ENCODE measurements at places on chromosomes 7 and 10.

- DNase-seq: no peak
Observed at GRCh38 chr7:41832941-41833340, 130.1 kb upstream of the INHBA start.

DNA sequence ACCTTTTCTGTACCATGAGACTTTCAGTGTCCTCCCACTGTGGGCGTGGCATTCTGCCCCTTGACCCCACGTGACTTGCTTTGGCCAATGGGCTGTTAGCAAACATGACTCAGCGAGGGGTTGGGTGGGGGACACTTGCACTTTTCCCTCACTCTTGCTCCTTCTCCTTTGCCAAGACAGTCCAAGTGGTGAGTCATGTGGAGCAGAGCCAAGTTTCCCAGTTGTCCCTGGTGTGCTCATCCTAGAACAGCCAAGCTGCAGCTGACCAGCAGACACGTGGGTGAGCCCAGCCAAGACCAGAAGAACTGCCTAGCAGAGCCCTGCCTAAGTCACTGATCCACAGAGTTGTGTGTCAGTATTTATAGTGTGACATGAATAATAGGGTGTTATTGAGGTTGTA is 82.8 kb upstream of the CPXM2 start:
- DNase-seq: no peak

- DNase-seq: no peak
Observed at GRCh38 chr10:42973870-42974692, 102.8 kb upstream of the RET start.

GRCh38 chr7:80197627-80198026 is 63.0 kb downstream of the GNAI1 start:
- DNase-seq: no peak

DNA sequence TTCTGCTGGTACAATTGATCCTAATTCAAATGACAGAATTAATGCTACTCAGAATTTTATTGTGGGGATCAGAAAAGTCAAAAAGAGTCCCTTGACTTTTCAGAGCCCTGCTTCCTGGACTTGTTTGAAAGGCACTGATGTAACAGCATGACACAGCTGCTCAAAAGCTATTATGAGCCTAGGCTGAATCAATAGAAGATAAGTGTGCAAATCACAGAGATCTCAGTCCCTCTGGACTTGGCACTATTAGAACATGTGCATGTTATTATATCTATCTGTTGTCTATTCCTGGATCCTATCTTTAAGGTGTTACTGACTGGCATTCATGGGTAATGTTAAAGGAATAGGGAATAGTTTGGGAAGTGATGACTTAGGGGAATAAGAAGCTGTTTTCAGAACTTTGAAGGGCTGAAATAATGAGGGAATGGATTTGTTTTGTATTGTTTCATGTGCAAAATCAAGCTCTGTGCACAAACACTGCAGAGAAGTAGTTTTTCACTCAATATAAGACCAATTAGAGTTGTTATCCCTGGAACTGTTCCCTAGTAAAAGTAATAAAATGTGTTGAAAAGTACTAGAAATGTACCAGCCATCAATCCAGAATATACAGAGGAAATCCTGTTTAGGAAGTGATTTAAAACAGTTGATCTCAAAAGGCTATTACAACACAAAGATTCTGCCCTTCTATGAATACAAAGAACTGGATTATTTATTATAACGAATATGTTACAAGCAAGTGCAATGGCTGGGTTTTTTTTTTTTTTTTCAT is 814.9 kb upstream of the C7orf33 start:
- no peak for DNase-seq
